ENCODE measurements at places on chromosomes 3 and 15.
A peak's percentile ranks its signal among the peaks of the same experiment; 100 is the strongest.

DNA sequence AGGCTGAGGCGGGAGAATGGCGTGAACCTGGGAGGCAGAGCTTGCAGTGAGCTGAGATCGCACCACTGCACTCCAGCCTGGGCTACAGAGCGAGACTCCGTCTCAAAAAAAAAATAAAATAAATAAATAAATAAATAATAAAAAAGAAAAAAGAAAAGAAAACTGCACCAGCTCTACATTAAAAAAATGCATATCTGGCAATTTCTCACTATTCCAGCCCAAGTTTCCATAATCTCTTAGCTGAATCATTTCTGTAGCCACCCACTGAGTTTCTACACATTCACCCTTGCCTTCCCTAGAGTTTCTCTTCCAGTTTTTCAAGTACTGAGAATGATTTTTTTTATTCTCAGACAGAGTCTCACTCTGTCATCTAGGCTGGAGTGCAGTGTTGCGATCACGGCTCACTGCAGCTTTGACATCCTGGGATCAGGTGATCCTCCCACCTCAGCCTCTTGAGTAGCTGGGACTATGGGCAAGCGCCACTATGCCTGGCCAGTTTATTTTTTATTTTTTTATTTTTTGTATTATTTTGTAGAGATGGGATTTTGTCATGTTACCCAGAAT lies 24.5 kb upstream of the SLC7A14 start:
- no peak for DNase-seq

DNA sequence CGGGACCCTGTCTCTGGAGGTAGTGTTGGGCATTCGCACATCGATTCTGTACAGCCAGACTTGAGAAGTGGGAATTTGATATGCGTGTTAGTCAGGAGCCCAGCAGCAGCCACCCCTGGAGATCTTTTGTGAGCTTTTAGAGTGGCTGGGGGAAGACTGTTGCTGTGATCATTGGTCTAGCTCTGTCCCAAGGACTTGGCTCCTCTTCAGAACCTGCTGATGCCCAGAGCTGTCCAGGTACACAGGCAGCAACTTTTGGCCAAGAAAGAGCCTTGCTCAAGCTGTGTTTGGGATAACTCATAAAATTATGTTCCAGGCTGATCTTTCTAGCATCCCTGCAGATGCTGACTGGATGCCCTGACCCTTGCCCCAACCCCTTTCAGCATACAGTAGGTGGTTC lies 29.3 kb downstream of the LIMD1 start:
- no peak for DNase-seq

- DNase-seq: no peak
Measured at GRCh38 chr15:49370782-49371181, 52.3 kb upstream of the FGF7 start.

GRCh38 chr3:119776304-119776703 lies 5.6 kb upstream of the NR1I2 start:
- DNase-seq: no peak

DNA sequence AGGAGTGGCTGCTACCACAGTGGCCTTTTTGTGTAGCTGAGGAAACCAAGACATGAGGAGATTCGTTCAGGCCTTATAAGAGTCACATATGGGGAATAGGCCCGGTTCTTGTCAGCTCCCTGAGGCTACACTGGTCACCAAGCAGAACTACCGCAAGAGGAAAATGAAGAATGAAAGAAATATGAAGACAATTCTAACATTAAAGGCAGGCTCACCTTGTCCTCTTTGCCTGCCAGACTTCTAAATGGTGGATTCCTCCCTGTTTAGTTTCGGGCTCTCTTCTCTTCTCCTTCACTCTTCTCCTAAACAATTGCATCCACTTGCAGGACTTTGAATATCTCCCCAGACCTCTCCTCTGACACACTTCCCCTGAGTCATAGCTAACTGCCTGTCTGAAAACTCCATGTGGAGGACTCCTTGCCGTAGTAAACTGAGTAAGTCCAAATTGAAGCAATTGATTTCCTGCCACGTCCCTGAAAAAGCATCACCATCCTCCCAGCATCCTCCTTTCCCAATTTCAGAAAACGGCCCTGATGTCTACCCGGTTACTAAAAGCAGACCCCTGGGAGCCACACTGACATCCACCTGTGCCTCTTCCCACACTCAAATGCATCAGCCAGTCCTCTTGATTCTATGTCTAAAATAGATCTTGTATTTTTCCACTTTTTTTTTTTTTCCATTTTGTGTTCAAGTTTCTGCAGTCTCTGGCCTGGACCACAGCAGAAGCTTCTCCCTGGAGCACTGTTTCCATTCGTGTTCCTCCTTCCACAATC lies 30.3 kb upstream of the VEPH1 start:
- DNase-seq: no peak

DNA sequence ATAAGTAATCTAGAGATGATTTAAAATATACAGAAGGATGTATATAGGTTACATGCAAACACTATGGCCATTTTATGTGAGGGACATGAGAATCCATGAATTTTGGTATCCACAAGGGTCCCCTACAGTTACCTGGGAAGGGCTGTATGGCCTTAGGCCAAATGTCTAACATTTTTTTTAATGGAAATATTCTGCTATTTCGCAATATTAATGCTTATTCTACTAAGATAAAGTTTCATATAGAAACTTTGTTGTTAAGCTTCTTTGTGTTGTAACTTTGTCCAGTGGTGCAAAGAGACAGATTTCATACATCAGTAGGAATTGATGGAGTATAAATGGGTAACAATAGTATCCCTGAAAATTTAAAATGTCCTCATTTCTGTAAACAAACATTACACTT lies 233.4 kb upstream of the THBS1 start:
- no peak for DNase-seq

GRCh38 chr3:120224237-120224636 lies 60.8 kb downstream of the GPR156 start:
- no peak for DNase-seq

GRCh38 chr15:95302809-95303208 lies 1027.7 kb upstream of the NR2F2 start:
- DNase-seq: no peak

DNA sequence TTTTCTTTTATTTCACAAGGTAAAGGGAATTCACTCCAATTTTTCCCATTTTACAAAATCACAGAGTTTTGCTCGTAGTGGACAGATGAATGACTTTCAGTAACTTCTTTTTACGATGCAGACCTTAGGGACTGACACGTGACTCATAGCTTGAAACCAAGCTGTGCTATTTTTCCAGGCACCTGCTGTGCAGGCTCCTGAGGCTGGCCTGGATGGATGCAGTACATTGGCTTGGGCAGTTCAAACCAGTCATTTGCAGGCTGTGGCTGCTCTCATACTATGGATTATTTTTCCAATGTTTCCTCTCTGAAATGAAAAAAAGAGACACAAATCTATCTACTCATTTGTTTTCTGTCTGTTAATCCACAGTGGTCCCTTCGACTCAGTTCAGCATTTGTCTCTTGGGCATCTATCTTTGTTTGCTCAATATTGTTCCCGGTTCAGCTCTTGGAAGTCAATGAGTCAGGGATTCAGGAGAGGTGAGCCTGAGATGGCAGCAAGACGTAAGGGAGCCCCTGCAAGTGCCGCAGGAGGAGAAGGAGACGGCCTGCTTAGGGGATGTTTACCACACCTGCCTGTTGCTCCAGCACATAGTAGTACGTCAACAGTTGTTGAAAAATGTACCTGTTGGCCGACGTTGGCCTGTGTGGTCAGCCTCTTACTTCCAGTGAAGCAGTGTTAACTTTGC lies 92.8 kb downstream of the SV2B start:
- DNase-seq: no peak

GRCh38 chr3:16550676-16551341 lies 37.3 kb upstream of the RFTN1 start:
- peak; percentile 62 for DNase-seq

GRCh38 chr3:17367171-17367570 lies 375.3 kb downstream of the TBC1D5 start:
- no peak for DNase-seq

GRCh38 chr3:149462051-149462450 lies 12.4 kb upstream of the TM4SF4 start:
- DNase-seq: no peak

DNA sequence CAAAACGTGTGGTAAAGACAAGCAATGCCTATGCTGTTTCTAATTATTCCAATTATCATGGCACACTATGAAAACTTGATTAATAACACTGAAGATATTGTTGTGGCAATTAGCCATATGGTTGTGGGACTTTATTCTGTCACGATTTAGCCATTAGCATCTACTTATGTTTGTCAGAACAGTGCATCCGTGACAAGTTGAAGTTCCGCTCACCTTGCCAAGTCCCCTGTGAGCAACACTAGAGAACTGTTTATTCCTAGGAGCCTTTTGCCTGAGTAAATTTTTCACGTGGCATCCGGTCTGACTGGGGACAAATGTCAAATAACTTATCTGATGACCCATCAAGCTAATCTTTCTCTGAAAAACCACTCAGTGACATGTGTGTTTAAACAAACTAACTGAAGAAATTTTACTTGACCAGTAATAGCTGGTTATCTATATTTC lies 403.3 kb downstream of the TBC1D5 start:
- DNase-seq: no peak

All from stimulated activated CD4-positive, alpha-beta T cell treated with anti-CD3 and anti-CD28 coated beads, Interleukin-15, amount 100 ng/mL, for 48 hours (primary cell).